ENCODE measurements at places on chromosomes 11 and 22.

- no peak for DNase-seq
Observed at GRCh38 chr11:112780351-112781087, 180.7 kb upstream of the NCAM1 start.

GRCh38 chr11:21323617-21324016 is 654.2 kb downstream of the NELL1 start:
- DNase-seq, result no peak

DNA sequence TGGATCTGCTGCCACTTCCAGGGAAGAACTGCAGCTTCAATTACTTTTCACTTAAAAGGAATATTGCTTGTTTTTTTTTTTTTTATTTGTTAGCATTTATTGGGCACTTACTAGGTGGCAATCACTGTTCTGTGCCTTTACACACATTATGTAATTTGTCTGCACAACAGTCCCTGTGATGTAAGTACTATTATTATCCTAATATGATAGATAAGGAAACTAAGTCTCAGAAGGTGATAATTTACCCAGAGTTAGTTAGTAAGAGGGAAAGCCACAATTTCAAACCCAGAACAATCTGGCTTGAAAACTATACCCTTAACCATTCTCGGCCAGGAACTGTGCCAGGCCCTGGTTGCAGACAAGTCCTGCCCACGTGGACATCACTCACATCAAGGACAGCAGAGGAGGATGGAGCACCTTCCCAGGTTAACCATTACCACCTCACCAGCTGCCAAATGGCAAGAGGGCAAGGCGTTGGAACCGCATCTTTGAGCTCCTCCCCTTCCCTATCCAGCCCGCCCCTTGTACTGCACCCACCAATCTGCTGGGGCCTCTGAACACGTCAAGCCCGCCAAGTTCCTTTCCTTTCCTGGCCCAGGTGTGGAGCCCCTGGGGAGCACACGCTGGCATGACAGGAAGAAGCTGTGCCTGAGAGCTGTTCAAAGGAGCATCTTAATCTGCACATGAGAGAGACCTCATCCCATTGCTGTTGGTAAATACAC is 78.4 kb downstream of the NAV2 start:
- DNase-seq, result no peak

- DNase-seq, result no peak
Observed at GRCh38 chr11:2191883-2192282, 20.3 kb upstream of the TH start.

DNA sequence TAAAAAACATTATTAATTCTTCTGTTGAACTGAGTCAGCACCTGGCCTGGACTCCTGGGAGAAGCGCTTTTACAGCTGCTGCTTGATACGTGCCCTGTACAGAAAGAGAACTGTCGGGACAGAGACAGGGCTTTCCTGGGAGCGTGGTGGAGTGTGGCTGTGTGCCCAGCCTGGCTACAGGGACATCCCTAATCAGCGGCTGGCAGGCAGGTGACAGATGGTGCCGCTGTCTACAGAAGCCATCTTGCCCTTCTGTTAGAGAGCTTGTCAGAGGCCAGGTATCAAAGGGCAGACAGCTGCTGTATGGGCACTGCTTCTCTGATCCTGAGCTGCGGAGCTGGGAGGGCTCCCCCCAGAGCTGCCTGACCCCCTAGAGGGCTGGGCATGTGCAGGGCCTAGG is 361.8 kb downstream of the TENM4 start:
- DNase-seq, result no peak

All from DMS79 treated with DMSO at 0.1 percent for 48 hours (cell line).